ENCODE measurements at places on chromosomes 4 and X. TPM values are rescaled to one million over a fixed set of nuclear protein-coding genes. Genes with fewer than 3 reads are reported as not detected.
A peak's percentile ranks its signal among the peaks of the same experiment; 100 is the strongest.

DNA sequence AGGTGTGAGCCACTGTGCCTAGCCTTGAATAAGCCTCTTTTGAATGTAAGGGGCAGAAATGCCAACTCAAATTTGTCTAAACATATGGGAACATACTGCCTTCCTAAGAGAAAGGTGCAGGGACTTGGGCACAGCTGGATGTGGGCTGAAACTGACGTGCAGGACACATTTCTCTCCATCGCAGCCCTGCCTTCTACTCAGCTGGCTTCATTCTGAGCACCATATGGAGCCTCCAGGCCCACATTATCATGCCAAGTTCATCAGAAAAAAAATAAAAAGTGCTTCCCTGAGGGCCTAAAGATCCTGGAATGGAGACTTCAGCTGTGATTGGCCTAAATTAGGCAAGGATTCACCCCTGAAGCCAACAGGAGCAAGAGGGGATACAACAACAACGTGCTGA, 386.2 kb downstream of the RAB28 start:
- H3K27ac ChIP-seq: no peak overlapping the region
- H3K36me3 ChIP-seq: no peaks in the 10 kb centered on the region
- H3K4me1 ChIP-seq: no peaks in the 10 kb centered on the region

DNA sequence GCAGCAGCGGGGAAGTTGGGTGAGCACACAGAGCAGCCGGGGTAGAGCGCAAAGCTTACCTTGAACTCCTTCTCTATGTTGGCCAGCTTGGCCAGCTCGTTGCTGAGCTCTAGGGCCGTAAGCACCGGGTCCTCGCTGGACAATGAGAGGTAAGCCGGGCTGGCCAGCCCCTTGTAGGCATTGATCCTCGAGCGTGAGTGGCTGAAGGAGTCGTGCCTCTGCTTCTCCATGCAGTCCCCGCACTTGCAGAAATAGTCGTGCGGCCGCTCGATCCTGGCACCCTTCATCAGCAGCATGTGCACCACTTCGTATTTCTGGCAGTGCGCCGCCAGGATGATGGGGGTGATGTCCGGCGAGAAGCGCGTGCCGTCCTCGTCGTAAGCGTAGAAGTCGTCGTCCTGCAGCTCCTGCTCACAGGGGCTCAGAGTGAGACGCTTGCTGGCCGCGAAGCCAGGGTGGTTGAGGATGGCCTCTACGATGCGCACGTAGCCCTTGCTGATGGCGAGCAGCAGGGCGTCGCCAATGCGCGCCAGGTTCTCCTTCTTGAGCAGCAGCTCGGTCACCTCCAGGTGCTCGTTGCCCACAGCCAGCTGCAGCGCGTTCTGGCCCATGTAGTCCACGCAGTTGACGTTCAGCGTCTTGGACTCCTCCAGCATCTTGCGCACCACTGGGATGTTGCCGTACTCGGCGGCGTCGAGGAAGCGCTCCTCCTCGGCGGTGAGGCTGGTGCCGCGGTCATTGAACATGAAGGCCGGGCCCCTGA, 19.5 kb downstream of the TRPC3 start:
- DNase-seq: peak; percentile 85
- no peak overlapping the region for H3K4me3 ChIP-seq
- H3K27me3 ChIP-seq: no peaks in the 10 kb centered on the region

DNA sequence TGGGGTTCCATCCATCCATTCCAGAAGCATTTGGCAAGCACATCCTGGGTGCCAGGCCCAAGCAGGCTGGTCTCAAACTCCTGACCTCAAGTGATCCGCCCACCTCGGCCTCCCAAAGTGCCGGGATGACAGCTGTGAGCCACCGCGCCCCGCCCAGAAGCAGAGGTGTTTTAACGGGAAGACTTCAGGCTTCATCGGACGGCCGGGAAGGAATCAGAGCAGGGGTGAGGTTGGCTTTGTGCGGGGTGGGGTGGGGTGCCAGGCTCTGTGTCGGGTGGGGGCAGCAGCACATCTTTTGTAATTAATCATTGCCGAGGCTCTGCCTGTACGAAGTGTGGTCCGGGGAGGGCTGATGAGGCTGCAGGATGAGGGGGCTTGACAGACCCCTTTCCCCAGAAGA, 5.1 kb upstream of the SLC25A6 start:
- peaks cover 7% of the 10 kb centered on the region for H3K4me1 ChIP-seq
- H3K27me3 ChIP-seq: no peaks in the 10 kb centered on the region
- H3K4me3 ChIP-seq: no peak overlapping the region
- no peak for DNase-seq
- H3K27ac ChIP-seq: no peak overlapping the region

MAGEA2B gene
- total RNA-seq: not detected

All from esophagus muscularis mucosa (tissue), 4 donors.